ENCODE measurements at places on chromosomes 3 and 15.
A peak's percentile ranks its signal among the peaks of the same experiment; 100 is the strongest.

- DNase-seq = peak; percentile 4
Observed at GRCh38 chr15:69031013-69032001, 16.8 kb downstream of the NOX5 start.

DNA sequence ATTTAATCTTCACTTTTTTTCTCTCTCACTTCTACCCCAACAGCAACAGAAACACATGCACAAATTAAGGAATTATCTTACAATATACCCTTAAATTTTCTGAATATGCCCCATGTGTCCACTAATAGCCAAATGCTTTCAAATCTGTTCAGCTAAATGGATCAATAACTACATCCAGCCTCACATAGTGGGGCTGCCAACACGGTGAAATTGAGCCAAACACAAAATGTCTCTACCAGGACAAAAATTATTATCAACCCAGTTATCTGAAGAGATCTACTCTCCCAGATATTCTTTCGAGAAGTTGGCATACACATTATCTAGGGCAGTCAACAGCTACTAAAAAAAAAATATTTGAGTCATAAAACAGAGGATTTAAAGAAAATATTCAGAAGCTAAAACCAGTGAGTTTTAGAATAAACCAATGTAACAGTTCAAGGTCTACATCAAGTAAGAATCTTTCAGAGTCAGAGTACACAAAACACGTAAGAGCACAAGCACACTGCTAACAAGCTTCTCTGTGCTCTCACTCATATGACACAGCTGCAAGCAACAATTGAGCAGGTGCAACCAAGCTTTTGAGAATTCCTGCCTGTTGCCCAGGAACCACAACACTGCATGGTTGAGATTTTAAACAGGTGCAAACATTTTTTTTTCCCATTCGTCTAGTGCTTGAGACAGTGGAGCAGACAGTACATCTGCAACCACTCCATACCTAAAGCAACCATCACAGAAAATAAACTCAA, 247.7 kb downstream of the ZBTB20 start:
- DNase-seq = peak; percentile 98

- DNase-seq = no peak
Observed at GRCh38 chr15:63942486-63943365, 103.6 kb downstream of the DAPK2 start.

DNA sequence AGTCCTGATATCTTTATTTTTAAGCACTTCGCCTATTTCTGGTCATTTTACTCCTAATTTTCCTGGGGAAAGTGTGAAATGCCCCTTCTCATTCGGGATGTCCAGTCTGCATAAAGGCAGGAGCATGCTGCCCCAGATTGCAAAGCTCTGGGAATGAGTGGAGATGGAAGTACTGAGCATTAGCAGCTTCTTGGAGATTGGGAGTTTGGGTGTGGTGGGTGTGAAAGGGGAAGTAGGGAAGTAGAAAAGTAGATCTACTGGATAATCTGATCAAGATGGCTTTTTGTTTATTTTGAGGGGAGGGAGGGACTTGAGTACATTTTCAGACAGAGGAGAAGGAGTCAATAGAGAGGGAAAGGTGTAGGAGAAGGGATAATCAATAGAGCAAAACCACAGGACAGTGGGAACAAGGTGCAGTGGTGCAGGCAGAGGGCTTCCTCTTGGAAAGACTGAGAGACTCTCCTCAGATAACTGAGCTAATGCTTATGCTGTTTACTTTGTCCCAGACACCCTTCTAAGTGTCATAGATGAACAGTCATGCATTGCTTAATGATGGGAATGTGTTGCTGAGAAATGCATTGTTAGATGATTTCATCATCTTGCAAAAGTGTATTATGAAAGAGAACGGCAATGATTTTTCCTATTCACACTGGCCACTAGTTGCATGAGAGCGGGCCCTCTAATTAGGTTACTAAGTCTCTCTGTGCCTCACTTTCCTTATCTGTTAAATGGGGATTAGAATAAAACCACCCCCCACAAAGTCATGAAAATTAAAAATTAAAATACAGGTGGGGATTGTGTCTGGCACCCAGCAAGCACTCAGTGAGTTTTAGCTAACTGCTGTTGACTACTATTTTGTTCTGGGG, 45.5 kb downstream of the PHLDB2 start:
- no peak for DNase-seq

DNA sequence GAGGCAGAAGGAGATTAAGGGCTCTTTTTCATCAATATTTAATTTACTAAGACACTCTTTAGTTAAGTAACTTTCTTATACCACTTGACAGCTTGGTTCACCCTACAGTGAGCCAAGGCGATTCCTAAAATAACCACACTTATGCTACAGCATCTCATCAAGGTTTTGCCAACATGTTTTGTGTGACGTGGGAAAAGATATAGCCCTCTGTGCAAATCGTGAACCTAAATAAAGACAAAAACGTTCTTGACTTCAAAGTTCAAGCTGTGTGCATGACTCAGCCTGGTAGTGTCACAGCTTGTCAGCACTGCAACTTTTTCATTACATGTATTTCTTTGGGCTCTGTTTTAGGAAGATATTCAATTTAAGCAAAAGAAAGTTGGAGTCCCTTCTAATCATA, 297.0 kb upstream of the EPHA3 start:
- no peak for DNase-seq

DNA sequence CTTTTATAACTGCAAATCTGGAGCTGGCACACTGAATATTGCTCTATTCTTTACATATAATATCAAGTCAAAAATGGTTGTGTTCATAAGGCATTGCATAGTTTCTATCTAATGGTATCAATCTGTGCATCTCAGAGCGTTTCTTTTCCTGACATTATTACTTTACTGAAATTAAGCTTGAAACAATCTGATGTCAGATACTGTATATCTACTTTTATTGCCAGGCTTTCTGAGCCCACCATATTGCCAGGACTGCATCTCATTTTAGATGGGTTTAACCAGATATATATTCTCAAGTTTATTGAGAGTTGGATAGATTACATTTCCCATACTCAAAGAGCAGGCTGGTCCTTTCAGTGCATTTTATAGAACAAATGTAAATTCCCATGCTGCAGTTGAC, 122.7 kb upstream of the MEIS2 start:
- DNase-seq = no peak

GRCh38 chr15:33158366-33158765, 36.1 kb downstream of the FMN1 start:
- DNase-seq = no peak
